Calu3 (cell line): ENCODE measurements at places on chromosomes 6 and 20.
A peak's percentile ranks its signal among the peaks of the same experiment; 100 is the strongest.

DNA sequence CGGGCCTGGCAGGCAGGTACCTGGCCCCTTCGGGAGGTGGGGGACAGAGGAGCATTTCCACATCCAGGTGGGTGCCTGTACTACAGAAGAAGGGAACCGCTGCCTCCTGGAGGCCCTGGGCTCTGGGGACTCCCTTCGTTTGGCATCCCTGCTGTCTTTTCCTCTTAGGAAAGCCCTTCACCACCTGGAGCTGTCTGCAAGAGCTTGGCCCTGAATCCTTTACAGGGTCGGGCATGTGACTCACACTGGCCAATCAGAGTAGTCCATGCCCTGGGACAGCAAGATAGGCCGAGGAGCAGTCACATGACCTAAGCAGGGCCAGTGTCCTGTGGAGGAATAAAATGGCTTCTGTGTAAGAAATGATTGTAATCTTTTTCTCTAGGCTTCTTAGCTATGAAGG is 224.9 kb downstream of the ANKRD60 start:
- no peak for DNase-seq

- DNase-seq, result no peak
Measured at GRCh38 chr20:23966927-23967615, 21.5 kb downstream of the GGTLC1 start.

- DNase-seq, result no peak
Measured at GRCh38 chr6:99130897-99131873, 183.4 kb upstream of the FBXL4 start.

DNA sequence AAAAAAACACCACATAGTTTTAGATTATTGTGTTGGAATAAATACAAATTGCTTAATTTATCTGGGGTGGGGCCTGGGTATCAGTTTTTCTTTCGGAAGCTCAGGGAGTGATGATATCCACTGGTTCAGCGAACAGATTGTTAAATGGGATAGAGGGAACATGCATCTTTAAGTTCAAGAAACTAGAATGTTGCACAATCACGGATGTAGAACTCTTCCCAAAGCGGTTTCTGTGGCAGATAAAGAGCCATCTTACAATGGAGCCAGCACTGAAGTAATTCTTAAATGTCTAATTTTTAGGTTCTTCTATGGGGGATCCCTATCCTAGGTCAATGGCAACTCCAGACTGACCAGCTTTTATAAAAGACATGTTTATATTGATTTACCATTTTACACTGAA is 9.7 kb upstream of the RMND1 start:
- DNase-seq, result no peak

- no peak for DNase-seq
Measured at GRCh38 chr6:112787371-112787770, 440.2 kb downstream of the RFPL4B start.

- no peak for DNase-seq
Measured at GRCh38 chr20:24257171-24257570, 212.3 kb upstream of the SYNDIG1 start.

GRCh38 chr6:121857551-121857950 is 422.1 kb downstream of the GJA1 start:
- DNase-seq, result no peak

GRCh38 chr6:138728662-138729061 is 44.9 kb upstream of the CCDC28A start:
- DNase-seq, result no peak

DNA sequence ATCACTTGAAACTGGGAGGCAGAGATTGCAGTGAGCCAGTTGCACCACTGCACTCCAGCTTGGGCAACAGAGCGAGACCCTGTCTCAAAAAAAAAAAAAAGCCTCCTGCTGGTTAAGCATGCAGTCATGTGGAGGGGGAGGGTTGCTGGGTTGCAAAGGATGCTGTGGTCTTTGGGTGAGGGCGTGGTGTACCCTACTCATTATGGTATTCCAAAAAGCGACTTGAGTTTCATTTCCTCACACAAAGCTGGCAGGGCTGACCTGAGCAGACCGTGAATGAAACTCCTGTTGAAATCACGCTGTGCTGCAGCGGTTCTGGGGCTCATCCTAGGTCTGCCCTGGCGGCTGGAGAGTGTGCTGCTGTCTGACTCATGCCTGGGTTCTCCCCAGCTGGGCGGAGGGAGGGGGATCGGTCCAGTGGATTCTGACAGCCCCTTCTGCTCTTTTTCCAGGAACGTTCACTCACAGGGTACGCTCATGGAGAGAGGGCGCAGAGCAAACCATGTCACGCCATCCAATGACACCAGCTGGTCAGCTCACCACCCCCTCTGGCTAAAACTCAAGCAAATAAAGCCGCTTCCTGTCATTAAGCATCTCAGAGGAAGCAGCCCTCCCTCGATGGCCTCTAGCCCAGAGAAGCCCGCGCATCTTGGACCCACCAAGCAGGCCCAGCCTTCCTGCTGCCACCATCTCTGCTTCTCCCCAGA is 166.2 kb downstream of the SCML4 start:
- DNase-seq, result no peak

GRCh38 chr6:122712093-122712447 is 67.4 kb upstream of the FABP7 start:
- DNase-seq, result no peak

DNA sequence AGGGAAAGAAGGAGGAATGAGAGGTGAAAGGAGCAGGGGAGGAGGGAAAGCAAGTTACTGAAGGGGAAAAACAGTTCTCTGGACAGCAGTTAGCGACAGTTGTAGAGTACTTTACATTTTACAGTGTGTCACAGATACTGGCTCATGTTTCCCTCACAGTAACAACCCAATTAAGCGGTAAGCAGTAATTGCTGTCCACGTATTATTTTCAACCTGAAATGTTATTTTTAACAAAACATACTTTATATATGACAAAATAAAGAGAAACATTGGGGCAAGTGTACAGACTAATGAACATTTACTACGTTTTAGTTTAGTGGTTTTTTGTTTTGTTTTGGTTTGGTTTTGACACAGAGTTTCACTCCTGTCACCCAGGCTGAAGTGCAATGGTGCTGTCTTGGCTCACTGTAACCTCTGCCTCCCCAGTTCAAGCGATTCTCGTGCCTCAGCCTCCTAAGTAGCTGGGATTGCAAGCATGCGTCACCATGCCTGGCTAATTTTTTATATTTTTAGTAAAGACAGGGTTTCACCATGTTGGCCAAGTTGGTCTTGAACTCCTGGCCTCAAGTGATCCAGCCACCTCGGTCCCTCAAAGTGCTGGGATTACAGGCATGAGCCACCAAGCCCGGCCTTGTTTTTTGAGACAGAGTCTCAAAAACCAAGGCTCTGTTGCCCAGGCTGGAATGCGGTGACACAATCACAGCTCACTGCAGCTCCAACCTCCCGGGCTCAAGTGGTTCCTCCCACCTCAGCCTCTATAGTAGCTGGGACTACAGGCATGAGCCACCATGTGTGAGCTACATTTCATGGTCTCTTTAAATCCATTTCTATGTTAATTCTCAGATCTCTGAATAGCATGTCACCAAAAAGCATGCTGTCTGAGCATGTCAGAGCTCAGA is 22.6 kb upstream of the BTN3A2 start:
- DNase-seq, result no peak

DNA sequence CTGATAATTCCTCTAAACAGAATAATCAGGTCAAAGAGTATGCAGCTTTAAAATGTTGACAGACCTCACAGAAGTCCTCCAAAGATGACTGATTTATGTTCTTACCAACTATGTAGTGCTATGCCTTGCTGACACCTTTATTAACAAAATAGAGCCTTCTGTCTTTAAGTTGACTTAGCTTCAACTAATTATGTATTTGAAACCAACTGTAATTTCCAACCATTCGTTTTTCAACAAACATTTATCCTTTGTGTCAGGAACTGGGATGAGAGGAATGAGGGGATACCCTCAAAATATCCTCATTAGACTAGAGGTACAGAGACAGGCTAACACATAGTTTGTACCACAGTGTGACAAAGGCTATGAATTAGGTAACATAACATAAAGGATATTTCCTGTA is 186.2 kb upstream of the ZNF217 start:
- DNase-seq, result no peak

DNA sequence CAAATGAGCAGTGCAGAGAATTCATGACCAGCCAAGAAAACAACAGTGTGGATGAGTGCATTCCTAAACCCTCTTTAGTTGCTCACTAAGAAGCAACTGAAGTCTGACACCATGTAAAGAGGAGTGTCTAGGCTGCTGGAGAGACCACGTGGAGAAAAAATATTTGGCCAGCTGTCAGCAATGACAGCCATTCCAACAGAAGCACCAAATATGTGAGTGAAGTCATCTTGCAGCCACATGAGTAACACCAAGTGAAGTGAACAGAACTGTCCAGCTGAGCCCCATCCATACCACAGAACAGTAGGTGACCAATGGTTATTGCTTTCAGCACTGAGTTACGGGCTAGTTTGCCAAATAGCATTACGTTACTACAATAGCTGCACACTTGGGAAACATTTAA is 89.4 kb downstream of the TBXT start:
- no peak for DNase-seq

- DNase-seq, result no peak
Measured at GRCh38 chr20:40687384-40688128, 1.5 kb downstream of the MAFB start.

GRCh38 chr6:18601516-18602020 is 214.4 kb downstream of the RNF144B start:
- no peak for DNase-seq

DNA sequence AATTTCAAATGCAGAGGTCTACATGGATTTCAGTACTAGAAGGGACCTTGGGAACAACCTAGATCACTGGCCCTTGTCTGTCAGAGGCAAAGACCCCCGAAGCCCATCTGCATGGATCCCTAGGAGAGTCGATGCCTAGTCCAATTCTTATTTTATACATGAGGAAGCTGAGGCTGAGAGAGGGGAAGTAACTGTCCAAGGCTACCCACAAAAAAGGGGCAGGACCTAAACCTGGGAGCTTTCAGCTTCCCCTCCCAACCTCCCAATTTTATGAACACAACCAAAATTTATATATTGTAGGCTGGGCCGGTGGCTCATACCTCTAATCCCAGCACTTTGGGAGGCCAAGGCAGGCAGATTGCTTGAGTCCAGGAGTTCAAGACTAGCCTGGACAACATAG is 73.2 kb downstream of the TRERF1 start:
- no peak for DNase-seq

DNA sequence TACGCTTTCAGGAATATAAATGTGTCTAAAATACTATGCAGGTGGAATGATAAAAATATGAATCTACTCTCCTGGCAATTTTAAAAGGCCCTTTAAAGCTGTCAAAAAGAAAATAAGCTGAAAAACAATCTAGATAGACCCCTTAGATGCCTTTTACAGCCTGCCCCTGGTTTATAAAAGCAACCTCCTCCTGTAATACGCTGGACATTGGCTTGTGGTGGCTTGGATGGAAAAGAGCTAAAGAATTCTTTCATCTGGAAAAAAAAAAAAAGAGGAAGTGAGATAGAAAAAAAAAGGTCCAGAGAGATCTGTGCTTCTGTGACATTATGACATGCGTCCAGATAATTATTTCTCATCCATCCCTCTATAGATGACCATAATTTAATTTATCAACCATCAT is 115.9 kb upstream of the NRSN1 start:
- DNase-seq, result no peak

DNA sequence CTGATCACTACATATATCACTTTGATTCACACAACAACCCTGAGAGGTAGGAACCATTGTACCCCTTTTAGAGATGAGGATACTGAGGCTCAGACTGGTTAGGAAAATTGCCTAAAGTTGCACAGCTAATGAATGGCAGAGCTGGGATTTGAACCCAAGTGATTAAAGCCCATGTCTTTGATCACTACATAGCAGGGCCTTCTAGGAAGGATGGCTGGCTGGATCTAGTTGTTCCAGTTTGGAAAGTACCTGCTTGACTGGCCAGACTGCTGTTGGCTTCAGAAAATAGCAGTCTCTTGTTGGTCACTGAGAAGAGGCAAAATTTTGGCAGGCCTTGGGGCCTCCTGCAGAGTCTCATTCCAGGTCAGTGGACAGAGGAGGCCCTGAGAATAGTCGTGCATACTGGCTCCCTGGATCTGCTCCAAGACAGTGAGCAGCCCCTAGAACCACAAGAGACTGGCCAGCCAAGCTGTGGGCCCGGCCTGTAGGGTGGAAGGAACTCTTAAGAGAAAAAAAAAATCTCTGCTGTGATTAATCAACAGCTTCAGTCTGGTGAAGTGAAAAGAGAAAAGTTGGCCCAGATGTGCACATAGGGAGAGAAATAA is 17.5 kb downstream of the PPARD start:
- DNase-seq, result peak; percentile 10

DNA sequence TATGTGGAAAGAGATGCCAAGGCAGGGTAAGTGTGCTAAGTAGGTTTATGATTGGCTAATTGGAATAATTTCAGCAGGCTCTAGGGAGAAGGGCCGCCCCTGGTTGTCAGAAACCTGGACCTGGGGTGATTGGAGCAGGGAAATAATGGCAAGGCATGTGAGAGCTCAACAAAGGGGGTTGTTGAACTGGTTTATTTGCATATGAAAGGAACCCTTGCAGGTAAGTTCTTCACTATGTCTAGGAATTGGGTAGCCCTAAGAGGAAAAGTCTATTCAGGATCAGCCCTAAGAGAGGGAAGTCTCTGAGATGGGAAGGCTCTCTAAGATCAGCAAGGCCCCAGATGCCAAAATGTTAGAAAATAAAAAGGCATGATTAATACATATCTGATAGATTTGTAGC is 175.4 kb upstream of the PRND start:
- DNase-seq, result no peak

DNA sequence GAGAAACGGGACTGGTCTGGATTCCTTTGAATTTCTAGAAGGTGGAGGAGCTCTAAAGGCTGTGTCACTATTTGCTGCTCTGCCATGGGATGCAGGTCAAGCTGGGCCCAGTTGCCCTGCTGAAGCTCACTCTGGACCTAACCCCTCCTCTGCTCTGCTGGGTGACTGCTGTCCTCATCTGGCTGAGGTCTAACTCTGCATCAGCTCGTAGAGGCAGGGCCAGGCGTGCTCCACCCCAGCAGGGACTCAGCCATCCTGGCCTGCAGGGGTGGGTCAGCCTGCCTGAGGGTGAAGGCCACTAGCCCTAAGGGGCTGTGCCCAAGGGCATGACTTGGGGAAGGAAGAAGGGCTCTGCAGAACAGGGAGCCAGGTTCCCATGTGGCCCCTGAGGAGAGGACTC is 852 bp downstream of the CST4 start:
- no peak for DNase-seq

- DNase-seq, result no peak
Measured at GRCh38 chr20:63435552-63435951, 36.9 kb downstream of the KCNQ2 start.

DNA sequence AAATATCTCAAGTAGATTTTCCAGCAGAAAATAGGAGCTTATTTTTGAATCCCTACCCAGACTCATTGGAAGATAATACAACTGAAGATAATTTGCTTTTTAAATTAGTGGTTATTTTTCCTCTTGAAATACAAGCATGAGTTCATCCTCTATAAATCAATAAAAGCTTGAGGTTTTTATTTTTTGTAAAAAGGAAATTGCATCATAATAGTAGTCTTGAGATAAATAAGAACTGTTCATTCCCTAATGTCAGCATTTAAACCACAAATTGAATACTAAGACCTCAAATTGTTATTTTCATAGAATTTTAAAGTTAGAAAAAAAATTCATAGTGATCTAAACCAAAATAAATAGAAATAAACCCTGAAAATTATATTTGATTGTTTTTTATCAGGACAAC is 719.1 kb downstream of the CD109 start:
- DNase-seq, result no peak
